ENCODE measurements at places on chromosomes 5 and 9. TPM values are rescaled to one million over a fixed set of nuclear protein-coding genes. Genes with fewer than 3 reads are reported as not detected.

PCDHGA1 gene
- 0.62 TPM for total RNA-seq

KYAT1 gene
- total RNA-seq, result 1.5 TPM

TMEM215 gene
- total RNA-seq, result not detected

BAAT gene
- total RNA-seq, result not detected

SLC6A19 gene
- not detected for total RNA-seq

FREM1 gene
- total RNA-seq, result 19.7 TPM

EGFLAM gene
- total RNA-seq, result 0.26 TPM

PRSS3 gene
- total RNA-seq, result not detected

GMCL2 gene
- total RNA-seq, result not detected

BBLN gene
- total RNA-seq, result 43.5 TPM

SOHLH1 gene
- total RNA-seq, result not detected

C5orf58 gene
- not detected for total RNA-seq

CDKN2B gene
- 4.0 TPM for total RNA-seq

ADAMTS16 gene
- total RNA-seq, result 19.2 TPM

ZBED3 gene
- 26.9 TPM for total RNA-seq

AGXT2 gene
- not detected for total RNA-seq

GCNT1 gene
- 15.6 TPM for total RNA-seq

C7 gene
- 410 TPM for total RNA-seq

SEMA4D gene
- 27.8 TPM for total RNA-seq

CBY3 gene
- total RNA-seq, result not detected

CDHR2 gene
- 0.35 TPM for total RNA-seq

PCDHGC4 gene
- total RNA-seq, result 7.6 TPM

CARD9 gene
- total RNA-seq, result under 0.01 TPM

SCGB3A2 gene
- total RNA-seq, result not detected

IL3 gene
- total RNA-seq, result not detected

CCL28 gene
- total RNA-seq, result under 0.01 TPM

HSPB3 gene
- 1.7 TPM for total RNA-seq

SLIT3 gene
- 62.2 TPM for total RNA-seq

TEX48 gene
- total RNA-seq, result not detected

SPATA31A3 gene
- total RNA-seq, result not detected

POLR1E gene
- total RNA-seq, result 33.2 TPM

IL5 gene
- not detected for total RNA-seq
